Calu3 (cell line): ENCODE measurements at places on chromosomes 11 and 22. TPM values are rescaled to one million over a fixed set of nuclear protein-coding genes. Genes with fewer than 3 reads are reported as not detected.

DNA sequence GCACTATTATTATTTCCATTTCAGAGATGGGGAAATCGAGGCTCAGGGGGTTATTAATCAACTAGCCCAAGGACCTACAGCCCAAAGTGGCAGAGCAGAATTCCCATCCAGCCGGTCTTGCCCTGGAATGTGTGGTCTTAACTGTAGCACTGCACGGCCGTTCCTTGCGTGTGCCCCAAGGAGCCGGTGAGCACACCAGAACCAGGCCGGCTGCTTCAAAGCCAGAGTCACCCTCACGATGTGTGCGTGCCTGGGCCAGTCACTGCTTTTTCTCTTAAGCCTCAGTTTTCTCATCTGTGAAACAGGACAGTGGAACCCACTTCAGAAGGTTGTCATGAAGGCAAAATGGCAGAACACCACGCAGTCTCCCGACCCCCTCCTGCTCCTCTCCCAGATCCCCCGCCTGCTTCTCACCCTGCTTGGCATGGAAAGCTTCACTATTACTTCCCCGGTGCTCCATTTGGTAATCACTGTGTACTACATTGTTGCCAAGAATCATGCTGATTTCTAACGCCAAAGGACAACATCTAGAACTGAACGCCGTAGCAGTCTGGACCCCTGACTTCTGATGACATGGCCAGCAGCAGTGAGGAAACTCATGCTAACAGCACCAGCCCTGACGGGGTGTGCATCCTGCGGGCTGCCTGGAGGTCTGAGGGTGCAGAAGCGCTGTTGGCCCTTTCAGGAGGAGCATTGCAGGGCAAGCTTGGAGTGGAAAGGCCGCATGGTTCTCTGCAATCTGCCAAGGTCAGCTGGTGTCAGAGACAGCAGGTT lies 106.8 kb upstream of the B3GAT1 start:
- DNase-seq, result no peak
- H3K27me3 ChIP-seq, result peaks cover 31% of the 10 kb centered on the region
- H3K36me3 ChIP-seq, result peaks cover 4% of the 10 kb centered on the region

- no peaks in the 10 kb centered on the region for H3K27me3 ChIP-seq
- H3K4me3 ChIP-seq, result no peak overlapping the region
- no peak for DNase-seq
- no peak overlapping the region for H3K27ac ChIP-seq
Observed at GRCh38 chr22:30870451-30871345, 97.9 kb downstream of the MORC2 start.

DNA sequence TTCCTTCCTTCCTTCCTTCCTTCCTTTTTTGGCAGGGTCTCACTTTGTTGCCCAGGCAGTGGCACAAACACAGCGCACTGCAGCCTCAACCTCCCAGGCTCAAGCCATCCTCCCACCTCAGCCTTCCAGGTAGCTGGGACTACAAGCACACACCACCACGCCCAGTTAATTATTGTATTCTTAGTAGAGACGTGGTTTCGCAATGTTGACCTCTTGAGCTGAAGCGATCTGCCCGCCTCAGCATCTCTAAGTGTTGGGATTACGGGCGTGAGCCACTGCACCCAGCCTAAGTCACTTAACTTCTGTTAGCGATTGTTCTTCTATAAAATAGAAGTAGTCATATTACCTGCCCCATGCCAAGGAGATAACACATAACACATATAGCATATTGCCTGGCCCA lies 2.8 kb upstream of the SYTL2 start:
- H3K27me3 ChIP-seq, result no peaks in the 10 kb centered on the region
- no peak for DNase-seq
- peaks cover 16% of the 10 kb centered on the region for H3K4me1 ChIP-seq

DNA sequence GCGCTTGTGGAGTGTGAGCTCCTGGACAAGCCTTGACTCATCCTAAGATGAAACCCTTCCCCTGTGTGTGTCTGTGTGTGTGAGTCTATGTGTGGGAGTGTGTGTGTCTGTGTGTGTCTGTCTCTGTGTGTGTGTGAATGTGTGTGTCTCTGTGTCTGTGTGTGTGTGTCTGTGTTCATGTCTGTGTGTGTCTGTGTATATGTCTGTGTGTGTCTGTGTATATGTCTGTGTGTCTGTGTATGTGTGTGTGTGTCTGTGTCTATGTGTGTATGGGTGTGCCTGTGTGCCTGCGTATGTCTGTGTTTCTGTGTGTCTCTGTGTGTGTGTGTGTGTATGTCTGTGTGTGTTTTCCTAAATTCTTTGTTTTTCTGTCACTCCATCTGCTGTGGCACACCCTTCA lies 48.7 kb downstream of the RPS6KA4 start:
- no peak overlapping the region for H3K27ac ChIP-seq
- H3K27me3 ChIP-seq, result peaks cover 66% of the 10 kb centered on the region
- no peak overlapping the region for H3K4me3 ChIP-seq
- no peaks in the 10 kb centered on the region for H3K4me1 ChIP-seq

DNA sequence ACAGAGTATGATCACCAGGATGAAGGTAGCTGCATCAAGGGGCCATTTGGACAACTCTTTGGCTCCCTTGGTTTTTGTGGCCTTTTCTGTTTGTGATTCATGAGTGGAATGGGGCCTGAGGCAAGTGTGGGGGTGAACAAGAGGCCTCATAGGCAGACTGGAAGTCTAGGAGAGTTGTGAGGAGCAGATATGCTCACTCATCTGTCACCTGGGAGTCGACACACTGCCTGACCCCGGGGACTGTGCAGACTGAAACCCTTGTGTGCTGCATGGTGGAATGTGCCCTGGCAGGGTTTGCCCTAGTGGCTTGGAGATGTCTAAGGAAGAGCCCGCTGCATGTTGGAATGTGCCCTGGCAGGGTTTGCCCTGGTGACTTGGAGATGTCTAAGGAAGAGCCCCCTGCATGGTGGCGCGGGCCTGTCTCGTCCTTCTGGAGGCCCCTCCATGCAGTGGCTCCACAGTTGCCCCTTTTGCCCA lies 60.0 kb downstream of the MED15 start:
- peaks cover 74% of the 10 kb centered on the region for H3K36me3 ChIP-seq
- DNase-seq, result peak; percentile 69
- H3K27ac ChIP-seq, result peak overlapping the region; percentile 35
- H3K4me1 ChIP-seq, result peaks cover 58% of the 10 kb centered on the region

DNA sequence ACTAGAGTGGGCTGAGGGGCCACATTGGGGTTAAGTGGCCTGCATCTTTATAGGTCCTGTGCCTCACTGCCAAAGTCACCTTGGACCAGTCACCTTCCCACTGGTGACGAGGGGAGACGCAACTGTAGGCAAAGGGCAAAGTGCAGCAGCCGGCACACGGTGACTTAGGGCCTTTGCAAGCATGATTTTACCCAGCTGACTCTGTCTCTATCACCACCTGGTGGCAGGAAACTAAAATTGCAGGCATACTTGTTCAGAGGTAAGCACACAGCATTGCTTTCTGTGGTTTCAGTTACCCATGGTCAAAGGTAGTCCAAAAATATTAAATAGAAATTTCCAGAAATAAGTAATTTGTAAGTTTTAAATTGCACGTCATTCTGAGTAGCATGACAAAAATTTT lies 1164.4 kb downstream of the BRD1 start:
- no peaks in the 10 kb centered on the region for H3K27me3 ChIP-seq
- H3K36me3 ChIP-seq, result no peaks in the 10 kb centered on the region
- H3K27ac ChIP-seq, result no peak overlapping the region
- no peak overlapping the region for H3K4me3 ChIP-seq
- no peaks in the 10 kb centered on the region for H3K4me1 ChIP-seq

GRCh38 chr11:10314199-10315072 lies 9.6 kb downstream of the ADM start:
- H3K27me3 ChIP-seq, result no peaks in the 10 kb centered on the region
- H3K4me3 ChIP-seq, result no peak overlapping the region
- DNase-seq, result no peak
- peaks cover 8% of the 10 kb centered on the region for H3K4me1 ChIP-seq
- no peaks in the 10 kb centered on the region for H3K36me3 ChIP-seq

- H3K4me3 ChIP-seq, result no peak overlapping the region
- H3K27me3 ChIP-seq, result no peaks in the 10 kb centered on the region
- no peak overlapping the region for H3K27ac ChIP-seq
- H3K4me1 ChIP-seq, result peaks cover 10% of the 10 kb centered on the region
- H3K36me3 ChIP-seq, result peaks cover 53% of the 10 kb centered on the region
Observed at GRCh38 chr11:67256477-67257135, 9.7 kb upstream of the GRK2 start.

GRCh38 chr22:35470903-35471321 lies 69.7 kb upstream of the RASD2 start:
- H3K4me1 ChIP-seq, result no peaks in the 10 kb centered on the region
- no peak overlapping the region for H3K4me3 ChIP-seq
- no peak overlapping the region for H3K27ac ChIP-seq
- no peaks in the 10 kb centered on the region for H3K36me3 ChIP-seq
- H3K27me3 ChIP-seq, result no peaks in the 10 kb centered on the region

- no peak overlapping the region for H3K4me3 ChIP-seq
- DNase-seq, result peak; percentile 0
Observed at GRCh38 chr11:2779981-2780849, 80.4 kb upstream of the KCNQ1OT1 start.

The ZNF280B gene
- 4.0 and 4.6 TPM in 2 replicates for total RNA-seq

The PPP2R5B gene
- 9.9 and 12.2 TPM in 2 replicates for total RNA-seq

The WT1 gene
- total RNA-seq, result 0.24 TPM in 1 of 2 replicates, not detected in the other
